ENCODE measurements at places on chromosomes 6 and 20. TPM values are rescaled to one million over a fixed set of nuclear protein-coding genes. Genes with fewer than 3 reads are reported as not detected.

The TAGAP gene
- total RNA-seq, result 0.42 TPM

The IPCEF1 gene
- total RNA-seq, result 0.07 TPM

The SIM1 gene
- not detected for total RNA-seq

The HTR1B gene
- total RNA-seq, result 0.70 TPM

The PXT1 gene
- not detected for total RNA-seq

The RWDD1 gene
- 25.8 TPM for total RNA-seq

The IL17A gene
- total RNA-seq, result not detected

The MAP1LC3A gene
- total RNA-seq, result 26.4 TPM

The TCP11 gene
- total RNA-seq, result not detected

The SIRPD gene
- not detected for total RNA-seq

The NTSR1 gene
- total RNA-seq, result 1.6 TPM

The MYT1 gene
- not detected for total RNA-seq

The SMPDL3A gene
- total RNA-seq, result 9.1 TPM

The MCHR2 gene
- total RNA-seq, result not detected

The ZSCAN26 gene
- 5.0 TPM for total RNA-seq
